ENCODE measurements at places on chromosomes 16 and 17. TPM values are rescaled to one million over a fixed set of nuclear protein-coding genes. Genes with fewer than 3 reads are reported as not detected.

LIMD2 gene
- total RNA-seq, result 28.1 TPM

CRISPLD2 gene
- total RNA-seq, result 1.3 TPM

TMEM235 gene
- 2.2 TPM for total RNA-seq

RAB26 gene
- total RNA-seq, result 0.26 TPM

PRCD gene
- 0.54 TPM for total RNA-seq

AANAT gene
- total RNA-seq, result 0.09 TPM

RECQL5 gene
- total RNA-seq, result 11.0 TPM

PLA2G10 gene
- not detected for total RNA-seq

KRT15 gene
- under 0.01 TPM for total RNA-seq

PLCG2 gene
- 17.2 TPM for total RNA-seq

ABCC12 gene
- not detected for total RNA-seq

PIGQ gene
- total RNA-seq, result 15.1 TPM

OR2C1 gene
- 0.11 TPM for total RNA-seq

TNRC6C gene
- total RNA-seq, result 8.6 TPM

TMEM100 gene
- 4.8 TPM for total RNA-seq

LLGL2 gene
- total RNA-seq, result 15.0 TPM

TK1 gene
- 35.9 TPM for total RNA-seq

CD2BP2 gene
- total RNA-seq, result 33.8 TPM

COG8 gene
- total RNA-seq, result 28.6 TPM

ZC3H18 gene
- 7.5 TPM for total RNA-seq

C16orf74 gene
- 4.8 TPM for total RNA-seq

CALB2 gene
- not detected for total RNA-seq

AFMID gene
- 153 TPM for total RNA-seq

HOXB1 gene
- not detected for total RNA-seq

ZNF75A gene
- total RNA-seq, result 19.0 TPM

MYH8 gene
- total RNA-seq, result not detected

DNAH9 gene
- not detected for total RNA-seq

DCAF7 gene
- 29.9 TPM for total RNA-seq

BCO1 gene
- not detected for total RNA-seq

TRIM16 gene
- 51.6 TPM for total RNA-seq

PTGES3L gene
- total RNA-seq, result 0.09 TPM

CCDC144A gene
- 1.1 TPM for total RNA-seq

WIPI1 gene
- 97.1 TPM for total RNA-seq

All from dermis lymphatic vessel endothelial cell (primary cell).